ENCODE measurements at places on chromosomes 2 and 18.

DNA sequence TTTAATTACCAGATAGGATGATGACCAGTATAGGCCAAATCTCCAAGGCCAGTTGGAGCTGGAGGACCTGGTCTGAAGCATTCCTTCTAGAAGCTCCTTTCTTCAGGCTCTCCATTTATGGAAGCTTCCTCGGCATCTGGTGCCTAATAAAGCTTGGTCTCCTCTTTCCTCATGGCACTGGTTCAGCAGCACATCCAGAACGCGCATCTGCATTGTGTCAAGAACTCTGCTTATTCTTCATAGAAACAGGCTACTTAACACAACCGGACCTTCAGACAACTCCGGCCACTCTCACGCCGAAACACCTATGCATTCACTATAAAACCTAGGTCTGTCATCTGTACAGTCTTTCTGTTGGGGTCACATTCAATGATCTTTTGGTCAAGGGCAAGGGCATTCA, 99.8 kb downstream of the COL6A3 start:
- DNase-seq: no peak

- DNase-seq: no peak
Observed at GRCh38 chr2:8855010-8855409, 17.6 kb upstream of the KIDINS220 start.

GRCh38 chr2:115161081-115161770, 718.8 kb downstream of the DPP10 start:
- peak; percentile 70 for DNase-seq

DNA sequence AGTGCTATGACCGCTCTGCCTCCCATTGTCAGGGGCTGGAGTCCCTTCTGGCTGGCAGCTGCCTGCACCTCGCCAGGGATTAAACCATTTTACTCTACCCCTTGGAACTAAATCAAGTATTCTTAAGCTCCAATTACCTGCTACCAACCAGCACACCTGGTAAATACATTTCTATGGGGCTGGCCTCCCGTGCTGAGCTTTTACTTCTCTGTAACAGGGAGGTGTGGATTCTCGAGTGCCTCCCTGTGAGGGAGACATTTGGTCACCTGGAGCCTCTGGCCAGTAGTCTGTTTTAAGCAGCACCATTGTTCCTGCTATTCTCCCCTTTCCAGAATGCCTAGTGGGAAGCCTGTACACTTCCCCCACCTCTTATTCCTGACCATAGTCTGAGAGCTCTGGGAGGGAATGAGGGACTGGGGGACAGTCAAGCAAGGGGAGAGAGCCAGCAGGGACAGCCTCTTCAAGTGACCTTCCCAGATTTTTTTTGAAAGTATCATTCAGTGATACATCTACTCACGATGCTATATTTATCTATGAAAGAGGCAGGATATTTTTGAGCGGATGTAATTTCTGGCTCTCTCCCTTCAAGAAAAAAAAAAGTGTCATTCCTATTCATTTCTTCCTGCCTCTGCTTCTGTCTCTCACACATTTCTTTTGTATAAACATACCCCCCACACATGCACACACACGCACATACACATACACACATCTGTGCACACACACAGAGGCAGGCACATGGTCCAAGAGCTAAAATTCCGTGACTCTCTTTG, 112.8 kb downstream of the CAPN13 start:
- DNase-seq: no peak

DNA sequence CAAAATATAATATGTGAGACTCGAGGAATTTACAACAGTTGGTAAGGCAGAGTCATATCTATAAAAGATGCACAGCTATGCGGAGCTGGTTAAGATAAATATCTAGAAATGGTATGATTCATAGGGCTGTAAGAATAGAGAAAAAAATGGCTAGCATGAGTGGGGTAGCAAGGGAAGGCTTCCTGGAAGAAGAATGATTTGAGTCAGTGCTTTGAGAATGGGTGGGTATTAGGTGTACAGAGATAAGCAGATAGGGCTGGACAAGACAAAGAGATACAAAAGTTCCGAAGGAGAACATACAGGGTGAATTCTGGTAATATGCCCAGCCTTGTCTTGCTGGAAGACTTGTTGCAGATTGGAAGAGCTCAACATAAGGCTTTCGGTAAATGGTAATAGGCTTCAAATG, 291.5 kb upstream of the CCDC68 start:
- DNase-seq: no peak

GRCh38 chr2:160418398-160418765, 75.2 kb downstream of the RBMS1 start:
- no peak for DNase-seq

DNA sequence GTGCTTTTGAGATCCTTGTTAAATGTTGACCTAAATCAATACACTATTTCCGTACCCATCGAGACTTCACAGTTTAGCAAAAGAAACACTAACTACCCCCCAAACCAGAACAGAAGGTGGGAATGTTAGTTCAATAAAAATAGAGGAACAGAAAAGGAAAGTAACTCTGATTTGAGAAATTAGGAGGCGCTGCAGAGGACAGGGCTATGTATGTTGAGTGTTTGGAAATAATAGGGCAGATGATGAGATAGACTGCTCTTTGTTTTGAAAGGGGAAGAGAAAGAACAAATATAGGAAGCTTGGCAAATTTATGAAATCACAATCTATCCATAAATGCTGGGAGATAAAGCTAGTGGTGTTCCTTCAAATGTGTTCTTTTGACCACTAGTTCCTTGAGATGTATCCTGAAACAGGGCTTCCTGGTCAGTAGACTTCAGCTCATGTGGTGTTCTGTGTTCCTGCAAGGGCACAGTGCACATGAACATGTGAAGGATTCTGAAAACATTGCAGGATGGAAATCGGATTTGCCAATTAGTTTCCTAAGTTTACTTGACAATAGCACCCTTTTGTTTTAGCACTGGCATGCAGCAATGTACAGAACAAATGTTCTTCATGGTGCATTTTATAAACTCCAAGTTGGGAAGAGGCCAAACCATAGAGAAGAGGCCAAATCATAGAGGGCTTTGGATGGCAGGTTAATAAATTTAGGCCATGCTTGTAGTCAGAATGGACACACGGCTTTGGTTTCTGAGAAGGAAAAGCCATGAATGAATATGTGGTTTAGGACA, 39.8 kb downstream of the RHBDD1 start:
- DNase-seq: no peak

- DNase-seq: no peak
Observed at GRCh38 chr2:88693911-88694414, 2.5 kb downstream of the RPIA start.

GRCh38 chr2:219998714-219999227, 371.3 kb downstream of the SLC4A3 start:
- DNase-seq: no peak

DNA sequence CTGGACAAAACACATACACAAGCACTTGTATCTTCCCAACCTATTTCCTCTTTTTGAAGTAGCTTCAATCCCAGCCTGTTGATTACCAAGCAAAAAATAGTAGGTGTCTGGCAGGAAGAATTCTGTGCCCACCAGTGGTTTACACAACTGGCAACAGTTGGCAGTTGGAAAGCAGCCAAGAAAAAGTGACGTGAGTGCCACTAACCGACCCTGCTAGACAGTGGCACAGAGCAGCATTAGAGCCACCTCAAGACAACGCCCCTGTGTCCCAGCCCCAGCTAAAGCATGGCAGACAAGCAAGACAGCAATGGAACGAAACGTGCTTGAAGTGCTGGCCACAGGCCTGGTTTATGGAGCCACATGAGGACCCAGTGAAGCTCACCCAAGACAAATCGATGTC, 379.6 kb downstream of the FBXO15 start:
- no peak for DNase-seq

GRCh38 chr18:10928772-10929373, 220.5 kb downstream of the PIEZO2 start:
- no peak for DNase-seq

DNA sequence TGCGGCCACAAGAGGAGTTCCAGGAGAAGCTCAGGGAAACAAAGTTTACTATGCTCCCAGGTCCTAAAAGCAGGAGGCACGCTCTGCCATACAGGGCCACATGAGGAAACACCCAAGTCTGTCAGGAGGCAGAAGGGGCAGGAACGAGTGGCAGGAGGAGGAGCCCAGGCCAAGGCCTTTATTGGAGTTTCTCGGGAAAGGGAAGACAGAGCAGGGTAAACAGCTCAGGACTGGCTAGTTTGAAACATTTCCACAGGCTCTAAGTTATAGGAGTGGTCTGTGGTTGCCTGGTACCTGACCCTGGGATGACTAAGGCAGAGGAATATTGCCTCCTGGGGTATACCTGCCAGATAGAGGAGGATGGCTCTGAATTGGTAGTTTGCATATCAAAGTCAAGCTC, 3.7 kb upstream of the ZNF638 start:
- peak; percentile 27 for DNase-seq

GRCh38 chr2:236745420-236746210, 176.0 kb downstream of the ACKR3 start:
- DNase-seq: peak; percentile 84

GRCh38 chr18:70732188-70732587, 443.3 kb downstream of the SOCS6 start:
- no peak for DNase-seq

DNA sequence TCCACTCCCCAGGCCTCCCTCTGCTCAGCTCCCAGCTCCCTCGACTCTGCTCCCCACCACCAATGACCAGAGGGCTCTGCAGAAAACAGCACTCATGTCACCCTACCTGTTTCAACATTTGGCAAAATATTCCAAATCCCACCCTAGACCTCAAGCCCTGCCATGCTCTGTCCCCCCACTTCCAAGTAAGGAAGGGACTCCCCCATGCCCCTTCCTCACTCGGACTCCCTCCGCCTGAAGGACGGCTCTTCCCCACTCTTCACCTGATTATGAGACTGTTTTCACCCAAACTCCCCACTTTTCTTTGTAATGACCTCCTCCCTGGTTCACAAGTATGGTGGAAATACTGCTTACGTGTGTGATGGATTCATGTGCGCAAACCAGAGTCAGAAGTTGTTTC, 208.4 kb downstream of the MGAT5 start:
- no peak for DNase-seq

- no peak for DNase-seq
Observed at GRCh38 chr2:180145163-180145562, 138.1 kb upstream of the CWC22 start.

GRCh38 chr18:60197671-60198462, 174.7 kb downstream of the MC4R start:
- no peak for DNase-seq

Measured in ELF-1 (cell line).